ENCODE measurements at places on chromosomes 3 and 15.

- DNase-seq, result no peak
Observed at GRCh38 chr3:146342989-146343388, 92.1 kb upstream of the PLSCR4 start.

- DNase-seq, result no peak
Observed at GRCh38 chr3:60025096-60026050, 975.5 kb upstream of the CFAP20DC start.

DNA sequence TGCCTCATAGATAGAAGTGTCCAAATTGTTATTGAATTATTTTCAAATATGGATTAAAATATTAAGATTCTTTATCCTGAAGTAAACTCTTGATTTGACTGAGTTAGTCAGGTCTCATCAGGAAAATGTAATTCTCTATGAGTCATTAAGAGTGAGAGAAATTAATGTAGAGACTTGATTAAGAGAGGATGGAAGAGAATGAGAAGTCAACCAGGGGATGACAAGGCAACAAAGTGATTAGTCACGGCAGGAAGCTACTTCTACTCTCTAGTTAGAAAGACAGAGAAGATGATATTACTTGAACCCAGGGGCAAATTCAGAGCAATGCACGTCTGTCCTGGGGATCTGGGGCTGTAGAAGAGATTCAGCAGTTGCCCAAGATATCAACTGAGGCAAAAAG is 202.5 kb downstream of the LSAMP start:
- DNase-seq, result no peak

DNA sequence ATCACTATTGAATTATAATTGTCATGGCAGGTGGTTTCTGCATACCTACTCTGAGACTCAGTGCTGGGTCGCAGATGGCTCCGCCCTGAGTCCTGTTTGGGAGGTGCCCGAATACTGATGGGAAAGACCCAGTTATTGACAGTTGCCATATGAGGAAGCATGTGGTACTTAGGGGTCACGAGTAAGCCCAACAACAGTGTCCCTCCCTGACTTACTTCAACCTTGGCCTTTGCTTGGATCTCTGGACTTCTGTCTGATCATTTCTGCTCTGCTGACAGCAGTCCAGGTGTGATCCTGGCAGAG is 16.8 kb downstream of the MRAS start:
- no peak for DNase-seq

- no peak for DNase-seq
Observed at GRCh38 chr15:92611995-92612745, 43.4 kb downstream of the FAM174B start.

- no peak for DNase-seq
Observed at GRCh38 chr3:59247402-59247841, 197.6 kb upstream of the CFAP20DC start.

DNA sequence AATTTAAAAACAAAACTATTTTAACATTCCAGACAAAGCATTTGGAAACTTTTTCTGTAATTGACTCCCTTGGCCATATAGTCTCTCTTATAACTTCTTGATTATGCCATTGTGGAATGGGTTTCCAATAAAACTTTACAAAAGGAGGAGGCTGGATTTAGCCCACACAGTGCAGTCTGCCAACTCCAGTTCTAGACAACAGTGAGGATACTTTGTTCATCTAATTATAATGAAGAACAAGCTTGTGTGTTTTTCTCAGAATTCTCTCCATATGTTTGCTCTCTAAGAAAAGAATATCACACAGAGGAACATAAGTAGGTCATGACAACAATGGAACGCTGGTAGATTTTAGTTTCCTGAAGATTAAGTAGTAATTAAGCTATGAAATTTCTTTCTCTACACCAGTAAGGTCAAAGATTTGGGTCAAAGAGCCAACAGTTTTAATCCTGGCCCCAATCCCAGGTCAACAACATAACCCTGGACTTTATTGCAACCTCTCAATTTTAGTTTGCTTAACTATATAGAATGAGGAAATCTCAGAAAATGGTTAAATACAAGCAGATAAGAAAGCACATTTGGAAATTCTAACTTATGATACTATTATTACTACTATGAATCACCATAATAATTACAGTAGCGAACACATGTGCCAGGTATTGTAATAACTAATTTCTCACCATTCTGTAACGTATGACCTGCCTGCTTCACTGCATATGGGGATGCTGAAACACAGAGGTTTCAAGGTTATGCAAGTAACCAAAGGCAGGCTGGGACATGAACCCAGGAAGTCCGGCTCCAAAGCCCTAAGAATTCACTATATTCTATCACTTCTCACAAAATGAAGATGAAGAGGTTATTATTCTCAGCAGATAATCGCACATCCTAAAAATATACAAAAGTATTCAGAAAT is 65.7 kb downstream of the TJP1 start:
- DNase-seq, result no peak

DNA sequence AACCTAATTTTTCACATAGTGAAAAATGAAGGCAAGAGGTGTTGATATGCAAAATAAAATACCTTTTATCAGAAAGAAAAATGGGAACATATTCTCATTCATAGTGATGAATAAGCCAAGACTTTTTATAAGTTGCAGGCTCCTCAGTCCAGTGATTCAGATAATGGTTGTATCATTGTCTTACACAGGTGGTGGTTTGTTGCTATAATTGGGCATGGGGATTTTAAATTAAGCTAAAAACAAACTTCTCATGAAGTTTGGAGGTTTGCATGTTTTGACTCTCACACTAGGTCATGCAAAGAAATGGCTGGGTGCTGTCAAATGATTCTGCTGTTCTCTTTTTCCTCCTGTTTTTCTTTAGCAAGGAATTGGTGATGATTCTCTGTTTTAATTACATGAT is 60.8 kb upstream of the SKIL start:
- no peak for DNase-seq

DNA sequence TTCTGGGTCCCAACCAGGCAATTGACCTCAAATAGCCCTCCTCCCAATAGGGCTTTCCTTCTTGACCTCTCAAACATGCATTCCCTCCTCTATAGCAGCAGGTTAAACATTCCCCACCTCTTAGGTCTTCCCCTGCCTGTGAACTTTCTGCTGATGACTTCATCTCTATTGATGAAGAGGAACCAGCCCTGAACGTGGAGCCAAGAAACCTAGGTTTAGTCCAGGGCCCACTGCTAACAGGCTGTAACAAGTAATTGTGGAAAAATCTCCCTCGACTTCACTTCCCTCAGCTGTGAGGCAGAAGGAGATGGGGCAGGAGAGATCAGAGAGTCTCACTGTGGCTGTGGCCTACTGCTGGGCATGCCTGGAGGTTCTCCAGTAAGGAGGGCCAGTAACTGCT is 24.7 kb downstream of the ILDR1 start:
- no peak for DNase-seq

- no peak for DNase-seq
Observed at GRCh38 chr3:53725387-53725995, 120.7 kb downstream of the CHDH start.

DNA sequence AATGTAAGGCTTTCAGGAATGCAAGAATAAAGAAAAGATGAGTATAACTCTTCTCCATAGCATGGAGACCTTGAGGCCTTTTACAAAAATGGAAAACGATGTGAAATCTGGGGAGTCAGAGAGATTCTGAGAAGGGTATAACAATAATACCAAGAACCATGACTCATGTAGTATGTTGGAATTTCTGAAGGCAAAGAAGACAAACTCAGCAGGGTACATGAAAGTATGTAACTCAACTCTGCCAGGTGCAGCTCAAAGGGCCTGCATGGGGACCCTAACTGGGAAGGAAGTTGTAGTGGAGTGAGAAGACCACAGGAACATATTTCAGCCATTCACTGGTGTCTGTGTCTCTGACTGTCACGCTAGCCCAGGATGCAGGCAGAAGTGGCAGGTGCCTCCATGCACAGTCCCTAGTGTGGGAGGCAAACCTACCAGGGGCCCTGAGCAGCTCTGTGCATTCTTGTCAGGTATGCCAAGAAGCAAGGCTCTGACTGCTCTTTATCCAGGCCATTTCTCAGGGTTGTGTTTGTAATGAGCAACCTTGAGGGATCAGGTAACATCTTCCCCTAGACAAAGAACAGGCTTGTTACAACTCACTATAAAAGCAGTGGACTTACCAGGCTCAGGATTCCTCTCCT is 57.2 kb downstream of the GPR156 start:
- DNase-seq, result no peak

DNA sequence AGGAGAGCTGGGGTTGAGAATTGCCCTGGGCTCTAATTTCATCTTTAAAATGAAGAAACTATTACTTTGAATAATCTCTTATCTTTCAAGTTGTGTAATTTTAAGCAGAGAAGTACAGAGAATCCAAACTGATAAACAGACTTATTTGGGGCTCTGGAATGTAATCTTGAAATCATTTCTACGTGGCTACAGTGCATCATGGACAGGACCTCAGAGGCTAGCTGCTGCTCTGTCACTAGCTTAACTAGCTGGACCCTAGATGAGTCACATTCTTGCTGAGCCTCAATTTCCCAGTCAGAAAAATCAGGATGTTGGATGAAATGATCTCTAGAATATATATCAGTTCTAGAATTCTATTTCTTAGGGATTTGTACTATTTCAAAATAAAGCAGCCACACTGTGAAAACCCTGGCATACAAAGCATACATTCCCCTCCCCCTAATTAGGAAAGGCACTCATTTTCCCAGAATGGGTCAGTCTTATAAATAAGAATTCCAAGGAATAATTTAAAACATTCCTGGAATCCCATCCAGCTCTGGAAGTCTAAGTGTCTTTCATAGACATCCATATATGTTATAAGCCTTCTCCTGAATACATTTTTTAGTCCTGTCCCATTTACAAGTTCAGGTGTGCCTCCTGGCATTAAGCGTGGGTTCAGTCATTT is 47.2 kb downstream of the RASGRP1 start:
- no peak for DNase-seq

GRCh38 chr3:40186508-40186907 is 123.0 kb upstream of the EIF1B start:
- DNase-seq, result no peak

DNA sequence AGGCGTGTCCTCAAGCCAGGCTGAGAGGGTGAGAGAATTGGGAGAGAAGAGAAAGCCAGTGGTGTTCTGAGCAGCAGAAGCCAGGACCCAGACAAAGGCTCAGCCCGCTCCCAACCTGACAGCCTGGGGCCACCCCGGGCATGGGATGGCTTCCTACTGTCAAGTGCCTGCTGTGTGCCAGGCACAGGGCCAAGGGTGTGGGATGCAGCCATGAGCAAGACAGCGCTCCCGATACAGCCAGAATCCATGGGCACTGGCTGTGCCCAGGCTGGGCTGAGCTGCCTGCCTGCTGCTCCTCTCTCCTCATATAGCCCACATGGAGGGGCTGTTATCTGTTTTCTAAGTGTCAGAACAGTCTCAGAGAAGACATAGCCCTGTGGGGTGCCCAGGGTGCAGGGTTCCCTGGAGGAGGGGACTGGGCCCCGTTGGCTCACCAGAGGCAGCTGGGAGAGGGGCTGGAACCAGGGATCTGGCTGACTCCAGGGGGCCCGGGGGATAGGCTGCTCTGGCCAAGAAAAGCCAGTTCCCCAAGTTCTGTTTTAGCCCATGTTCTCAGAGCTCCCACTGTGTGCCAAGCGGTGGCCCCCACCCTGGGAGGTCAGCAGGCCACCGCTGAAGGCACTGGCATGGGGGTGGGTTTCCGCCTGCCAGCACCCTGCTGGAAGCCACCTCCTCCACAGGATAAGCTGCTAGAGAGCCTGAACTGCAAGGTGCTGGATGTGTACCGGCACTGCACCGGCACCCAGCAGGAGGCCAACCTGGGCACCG is 39.0 kb downstream of the CFAP100 start:
- DNase-seq, result no peak

DNA sequence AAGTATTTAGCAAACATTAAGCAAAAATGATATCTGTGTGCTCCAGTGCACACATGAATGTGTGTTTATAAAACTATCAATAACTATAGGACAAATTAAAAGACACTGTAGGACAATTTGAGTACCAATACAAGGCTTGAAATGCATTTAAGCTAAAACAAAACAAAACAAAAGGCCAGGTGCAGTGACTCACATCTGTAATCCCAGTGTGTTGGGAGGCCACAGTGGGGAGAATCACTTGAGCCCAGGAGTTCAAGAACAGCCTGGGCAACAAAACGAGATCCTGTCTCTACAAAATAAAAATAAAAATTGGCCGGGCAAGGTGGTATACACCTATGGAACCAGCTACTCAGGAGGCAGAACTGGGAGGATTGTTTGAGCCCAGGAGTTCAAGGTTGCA is 50.7 kb downstream of the CSNK1G1 start:
- no peak for DNase-seq

GRCh38 chr3:195259154-195259474 is 11.8 kb downstream of the XXYLT1 start:
- no peak for DNase-seq

DNA sequence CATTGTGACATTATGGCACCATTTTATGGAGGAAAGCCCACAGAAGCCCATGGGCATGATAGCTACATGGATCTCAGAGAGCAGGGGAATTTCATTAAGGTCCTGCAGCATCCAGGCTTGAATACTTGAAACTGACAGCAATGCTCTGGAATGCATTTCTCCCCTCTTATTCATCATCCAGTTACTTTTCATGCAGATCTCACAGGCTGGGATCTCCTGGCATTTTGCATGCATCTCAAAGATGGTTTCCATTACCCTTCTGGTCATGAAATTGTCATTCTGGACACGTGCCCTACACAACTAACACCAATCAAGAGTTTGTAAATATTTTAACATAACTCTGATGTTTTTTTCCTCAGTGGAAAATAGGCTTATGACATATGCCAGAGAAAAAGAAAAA is 32.4 kb downstream of the VGLL3 start:
- DNase-seq, result no peak

DNA sequence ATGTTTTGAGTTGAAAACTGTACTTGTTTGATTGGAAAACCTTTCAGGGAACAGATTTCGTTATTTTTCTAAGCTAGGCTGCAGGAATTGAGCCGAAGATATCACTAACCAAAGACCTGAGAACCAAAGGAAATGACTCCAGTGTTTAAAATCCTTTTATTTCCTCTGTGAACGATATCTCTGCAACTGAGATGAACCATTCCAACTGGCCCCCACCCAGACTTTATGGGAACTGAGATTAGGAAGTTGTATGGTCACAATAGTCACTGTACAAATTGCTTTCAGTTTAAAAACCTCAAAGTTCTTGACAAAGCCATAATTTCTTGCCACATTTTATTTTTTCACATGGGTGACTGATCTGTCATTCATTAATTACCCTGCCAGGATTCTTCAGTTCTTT is 232.4 kb downstream of the RBMS3 start:
- no peak for DNase-seq

DNA sequence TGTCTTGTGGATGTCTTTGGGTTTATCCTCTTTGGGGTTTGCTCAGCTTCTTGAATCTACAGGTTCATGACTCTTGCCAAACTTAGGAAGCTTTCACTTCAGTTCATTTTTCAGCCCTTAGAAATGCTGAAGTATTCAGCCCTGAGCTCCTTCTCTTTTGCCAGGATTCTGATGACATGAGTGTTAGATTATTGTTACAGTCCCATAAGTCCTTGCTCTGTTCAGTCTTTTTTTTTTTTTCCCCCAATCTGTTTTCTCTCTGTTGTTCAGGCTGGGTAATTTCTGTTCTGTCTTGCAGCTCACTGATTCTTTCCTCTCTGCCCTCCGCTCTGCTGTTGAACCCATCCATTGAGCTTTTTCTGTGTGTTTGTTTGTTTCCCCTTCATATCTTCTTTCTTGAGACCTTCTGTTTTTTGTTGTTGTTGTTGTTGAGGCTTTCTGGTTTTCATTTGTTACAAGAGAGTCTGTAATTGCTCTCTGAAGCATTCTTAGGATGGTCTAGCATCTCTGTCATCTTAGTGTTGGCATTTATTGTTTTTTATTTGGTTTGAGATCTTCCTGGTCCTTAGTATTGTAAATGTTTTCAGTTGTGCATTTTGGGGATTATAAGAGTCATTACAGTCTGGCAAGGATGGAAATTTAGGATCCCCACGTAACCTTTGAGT is 18.4 kb downstream of the LRCH3 start:
- no peak for DNase-seq

- no peak for DNase-seq
Observed at GRCh38 chr3:20543535-20544226, 357.7 kb upstream of the SGO1 start.

Data from stimulated activated CD4-positive, alpha-beta T cell treated with anti-CD3 and anti-CD28 coated beads, Interleukin-1b, Interleukin-23, amount 100 ng/mL, for 24 hours (primary cell).